ENCODE measurements at places on chromosomes 1 and 21. TPM values are rescaled to one million over a fixed set of nuclear protein-coding genes. Genes with fewer than 3 reads are reported as not detected.

DNA sequence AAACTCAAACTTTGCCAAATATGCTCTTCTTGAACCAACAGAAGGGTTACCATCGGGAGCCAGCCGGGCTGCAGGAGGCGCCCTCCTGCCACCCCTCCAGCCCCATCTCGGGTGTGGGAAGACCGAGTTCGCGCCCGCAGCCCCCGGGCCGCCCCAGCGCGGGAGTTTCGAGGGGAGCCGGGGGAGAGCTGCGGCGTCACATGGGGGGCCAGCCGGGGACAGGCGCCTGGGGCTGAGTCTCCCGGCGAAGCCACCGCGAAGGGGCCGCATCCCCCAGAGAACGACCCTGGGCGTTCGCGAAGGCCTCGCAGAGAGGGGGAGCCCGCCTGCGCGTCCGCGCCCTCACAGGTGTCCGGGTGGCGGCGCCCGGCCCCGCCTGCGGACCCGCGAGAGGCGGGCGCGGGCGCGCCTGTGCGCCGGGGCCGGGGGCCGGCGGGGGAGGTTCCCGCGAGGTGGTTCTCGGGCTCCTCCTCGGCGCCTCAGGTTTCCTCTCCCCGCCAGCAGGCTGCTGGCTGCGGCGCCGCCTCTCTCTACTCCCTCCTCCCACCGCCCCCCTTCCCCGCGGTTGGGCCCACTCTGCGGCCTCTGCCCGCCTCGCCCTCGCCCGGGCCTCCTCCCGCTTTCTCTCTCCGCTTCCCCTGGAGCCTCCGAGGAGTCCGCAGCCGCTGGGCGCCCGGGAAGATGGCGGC is at the start of gene RAVER2:
RAVER2 (plus strand) TSS at position 584 of the 689 bp plus-strand sequence; CDS start at position 682, 98 bp downstream.
- DNase-seq = peak; percentile 54

DNA sequence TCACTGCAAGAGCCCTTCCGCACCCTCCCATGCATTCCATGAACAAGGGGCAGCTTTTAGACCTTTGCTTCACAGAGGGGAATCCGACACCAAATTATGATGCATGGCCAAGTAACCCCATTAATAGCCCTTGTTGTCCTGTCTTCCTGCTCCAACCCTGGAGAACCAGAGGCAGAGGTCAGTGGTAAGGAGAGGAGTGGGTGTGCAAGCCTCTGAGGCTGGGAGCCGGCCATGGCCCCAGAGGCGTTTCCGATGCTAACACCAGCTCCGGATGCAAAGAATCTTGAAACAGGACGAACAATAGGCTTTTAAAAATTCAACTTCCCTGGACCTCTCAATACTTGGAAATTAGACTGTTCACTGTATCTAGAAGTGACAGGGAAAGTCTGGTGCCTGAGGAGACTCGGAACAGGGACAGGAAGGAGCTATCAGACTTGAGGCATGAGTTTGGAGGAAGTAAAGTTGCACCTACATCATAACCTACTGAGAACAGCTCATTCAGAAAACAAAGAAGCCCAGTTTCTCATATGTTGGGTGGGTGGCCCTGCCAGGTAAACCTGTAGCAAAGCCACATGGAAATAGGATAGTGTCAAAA is 101.2 kb upstream of the ERG start:
- DNase-seq = no peak

DNA sequence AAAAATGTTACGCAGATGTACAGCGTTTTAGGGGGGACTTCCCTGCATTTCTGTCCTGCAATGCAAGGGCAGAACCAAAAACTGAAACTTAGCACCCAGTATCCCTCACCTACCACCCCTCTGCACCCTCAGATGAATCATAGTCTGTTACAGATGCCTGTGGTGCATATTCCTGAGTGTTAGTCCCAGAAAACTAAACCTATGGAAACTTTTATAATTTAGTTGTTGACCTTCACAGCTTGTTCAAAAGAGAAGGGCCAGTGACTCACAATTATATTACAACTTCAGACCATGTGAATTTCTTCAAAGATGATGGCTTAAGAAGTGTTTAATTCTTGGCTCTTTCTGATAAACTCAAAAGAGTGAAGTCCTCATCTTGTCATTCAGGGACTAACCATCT is 5.8 kb downstream of the PTGER3 start:
- no peak for DNase-seq

- DNase-seq = no peak
Measured at GRCh38 chr1:225981714-225982113, 17.4 kb downstream of the SDE2 start.

BTF3L4 gene
- total RNA-seq = 35.0 TPM

CAMK2N1 gene
- total RNA-seq = 0.63 TPM

ZNF672 gene
- 54.1 TPM for total RNA-seq

FBLIM1 gene
- not detected for total RNA-seq

WNT9A gene
- 1.5 TPM for total RNA-seq

HSD3B1 gene
- total RNA-seq = not detected

C1QC gene
- total RNA-seq = not detected
